ENCODE measurements at places on chromosomes 11 and 22.
A peak's percentile ranks its signal among the peaks of the same experiment; 100 is the strongest.

DNA sequence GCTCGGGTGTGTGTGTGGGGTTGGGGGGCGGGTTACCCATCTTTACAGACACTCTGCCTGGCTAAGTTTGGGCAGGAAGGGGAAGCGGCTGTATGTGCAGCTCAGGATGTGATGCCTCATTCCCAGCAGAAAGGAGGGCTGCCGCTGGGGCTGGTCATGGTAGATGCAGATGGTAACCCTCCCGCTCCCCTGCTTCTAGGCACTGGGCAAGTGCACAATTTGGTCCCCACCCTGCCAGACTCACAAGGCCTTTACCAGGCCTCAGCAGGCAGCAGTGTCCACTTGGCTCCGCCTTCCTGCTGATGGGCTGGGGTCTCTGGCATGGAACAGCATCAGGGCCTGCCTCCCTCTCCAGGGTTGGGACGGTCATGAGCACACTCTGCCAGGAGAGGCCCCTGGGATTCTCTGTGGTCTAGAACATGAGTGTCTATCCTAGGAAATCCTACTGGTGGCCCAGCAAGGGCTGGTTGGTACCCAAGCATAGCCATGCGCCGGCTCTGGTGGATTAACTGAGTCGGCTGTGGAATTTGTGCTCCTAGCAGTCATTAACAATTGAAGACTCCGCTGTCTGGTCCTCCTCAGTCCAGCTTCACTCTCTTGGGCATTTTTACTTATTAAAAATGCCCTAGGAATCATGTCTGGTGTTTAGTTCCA lies 4.2 kb downstream of the LMO1 start:
- DNase-seq, result no peak

DNA sequence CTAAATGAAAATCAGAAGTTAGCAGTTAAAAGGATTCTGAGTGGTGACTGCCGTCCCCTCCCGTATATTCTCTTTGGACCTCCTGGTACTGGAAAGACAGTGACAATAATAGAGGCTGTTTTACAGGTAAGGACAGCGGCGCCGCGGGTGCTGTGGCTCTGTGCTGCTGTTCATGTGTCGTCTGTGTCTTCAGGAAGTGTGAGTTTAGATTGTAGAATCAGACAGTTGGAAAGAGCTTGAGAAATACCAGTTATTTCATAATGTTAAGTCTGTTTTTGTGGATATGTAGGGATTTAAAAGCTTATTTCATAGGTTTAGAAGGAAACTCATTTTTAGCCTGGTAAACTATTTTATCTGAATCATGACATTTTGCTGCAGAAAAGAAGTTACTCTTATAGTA lies 27.4 kb upstream of the PANX2 start:
- no peak for DNase-seq

DNA sequence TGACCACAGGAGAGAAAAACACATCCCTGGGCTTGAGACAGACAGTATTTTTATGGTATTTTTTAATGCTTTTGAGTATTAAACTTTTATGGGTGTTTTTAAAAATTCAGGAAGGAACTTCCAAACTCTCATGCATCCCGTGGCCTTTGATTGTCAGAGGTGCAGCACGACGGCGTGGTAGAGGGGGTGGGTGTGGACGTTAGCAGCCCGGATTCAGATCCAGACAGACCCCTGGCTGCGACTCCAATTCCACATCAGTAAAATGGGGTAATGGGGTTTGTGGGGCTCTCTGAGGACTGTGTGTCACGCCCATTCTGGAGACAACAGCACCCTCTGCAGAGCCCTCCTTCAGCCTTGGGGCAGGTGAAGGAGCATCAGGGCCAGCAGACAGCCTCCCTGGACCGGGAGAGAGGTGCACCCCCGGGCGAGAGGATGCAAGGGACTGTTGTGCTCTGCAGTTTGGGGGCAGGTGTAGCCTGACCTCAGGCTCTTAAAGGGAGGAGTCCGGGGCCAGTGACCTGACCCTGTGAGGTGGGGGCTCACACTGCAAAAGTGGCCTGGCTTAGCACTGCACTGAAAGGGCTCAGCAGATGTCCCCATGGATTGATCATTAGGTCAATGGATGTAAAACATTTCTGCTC lies 1024.3 kb downstream of the TBC1D22A start:
- no peak for DNase-seq

GRCh38 chr11:110287537-110287936 lies 8.9 kb downstream of the RDX start:
- no peak for DNase-seq

DNA sequence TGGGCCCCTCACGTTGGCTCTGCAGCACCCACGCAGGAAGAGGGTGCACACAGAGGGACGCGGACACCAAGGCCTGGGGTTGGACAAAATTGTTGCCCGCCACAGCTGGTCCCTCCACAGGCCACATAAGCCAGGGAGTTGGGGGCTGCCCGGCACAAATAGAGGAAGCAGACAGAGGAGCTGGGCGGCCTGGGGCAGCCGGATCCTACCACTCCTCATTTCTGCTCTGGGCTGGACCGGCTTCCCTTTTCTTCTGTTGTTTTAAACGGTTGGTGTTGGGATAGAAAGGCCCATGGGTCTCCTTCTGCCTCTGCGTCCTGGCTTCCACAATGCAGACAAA lies 36.4 kb upstream of the LINC01488 start:
- DNase-seq, result no peak

- DNase-seq, result no peak
Observed at GRCh38 chr11:68959465-68960293, 21.1 kb downstream of the MRGPRD start.

- no peak for DNase-seq
Observed at GRCh38 chr11:128336203-128336602, 251.2 kb downstream of the ETS1 start.

DNA sequence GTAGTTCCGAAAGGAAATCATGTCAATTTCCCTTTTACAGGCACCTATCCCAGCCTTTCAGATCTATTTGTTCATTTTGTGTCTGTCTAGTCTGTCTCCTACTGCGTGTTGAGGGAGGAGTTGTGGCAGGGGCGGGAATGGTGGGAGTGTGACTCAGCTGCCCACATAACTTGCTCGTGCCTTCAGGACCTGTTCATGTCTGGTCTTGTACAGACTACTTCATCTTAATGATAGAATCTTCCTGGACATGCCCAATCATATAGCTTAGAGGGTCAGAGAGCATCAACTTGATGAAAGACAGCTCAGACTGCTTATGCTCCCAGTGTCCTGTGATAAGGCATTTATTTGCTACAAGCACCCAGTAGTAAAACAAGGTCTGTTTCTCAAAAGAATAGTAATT lies 61.0 kb upstream of the BIRC3 start:
- DNase-seq, result peak; percentile 64

- no peak for DNase-seq
Observed at GRCh38 chr11:9823439-9823838, 159.6 kb downstream of the SWAP70 start.

DNA sequence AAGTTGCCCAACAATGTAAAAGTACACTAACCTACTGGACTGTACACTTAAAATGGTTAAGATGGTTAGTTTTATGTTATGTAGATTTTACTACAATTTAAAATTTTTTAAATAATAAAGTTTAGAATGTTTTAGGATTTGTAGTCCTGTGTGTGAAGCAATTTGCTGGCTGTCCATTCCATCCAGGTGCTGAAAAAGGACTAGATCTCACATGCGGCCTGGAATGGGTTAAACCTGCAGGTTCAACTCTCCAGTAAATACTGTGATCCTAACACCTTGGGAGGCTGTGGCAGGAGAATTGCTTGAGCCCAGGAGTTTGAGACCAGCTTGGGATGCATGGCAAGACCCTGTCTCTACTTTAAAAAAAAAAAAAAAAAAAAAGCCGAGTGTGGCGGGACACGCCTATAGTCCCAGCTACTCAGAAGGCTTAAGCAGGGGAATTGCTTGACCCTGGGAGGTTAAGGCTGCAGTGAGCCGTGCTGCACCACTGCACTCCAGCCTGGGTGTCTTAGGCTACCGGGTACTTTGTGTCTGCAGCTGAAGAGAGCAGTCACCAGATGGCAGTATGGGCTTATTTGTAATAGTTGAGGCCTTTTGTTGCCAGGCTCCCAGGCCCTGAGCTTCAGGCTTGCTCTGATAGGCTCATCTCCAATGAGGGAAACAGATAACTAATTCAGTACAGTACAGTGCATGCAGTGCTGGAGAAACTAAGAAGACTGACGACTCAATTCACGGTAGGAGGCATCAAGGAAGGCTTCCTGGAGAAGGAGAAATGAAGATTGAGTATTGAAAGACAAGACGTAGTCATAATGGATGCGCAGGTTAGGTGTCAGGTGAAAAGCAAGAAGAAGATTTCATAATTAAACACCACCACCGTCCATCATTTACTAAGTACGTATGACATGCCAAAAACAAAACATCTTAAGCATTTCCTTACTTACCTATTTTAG lies 64.7 kb upstream of the ASPHD2 start:
- peak; percentile 3 for DNase-seq

- no peak for DNase-seq
Observed at GRCh38 chr11:115168229-115168671, 336.0 kb downstream of the CADM1 start.

DNA sequence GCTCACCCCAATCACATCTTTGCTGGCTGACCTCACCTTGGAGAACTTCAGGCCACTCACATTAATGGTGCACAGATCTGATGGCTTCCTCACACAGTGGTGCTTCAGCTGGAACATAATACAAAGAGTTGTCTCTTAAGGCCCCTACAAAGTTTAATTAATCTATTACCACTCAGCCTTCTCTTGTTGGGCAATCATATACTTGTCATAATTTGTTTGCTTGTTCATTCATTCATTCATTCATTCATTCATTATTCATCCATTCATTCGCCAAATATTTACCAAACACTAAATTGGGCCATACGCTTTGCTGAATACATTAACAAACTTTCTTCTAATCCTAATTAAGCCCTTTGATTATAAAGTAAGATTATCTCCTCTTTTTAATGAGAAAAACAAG lies 15.1 kb downstream of the XRRA1 start:
- DNase-seq, result no peak

DNA sequence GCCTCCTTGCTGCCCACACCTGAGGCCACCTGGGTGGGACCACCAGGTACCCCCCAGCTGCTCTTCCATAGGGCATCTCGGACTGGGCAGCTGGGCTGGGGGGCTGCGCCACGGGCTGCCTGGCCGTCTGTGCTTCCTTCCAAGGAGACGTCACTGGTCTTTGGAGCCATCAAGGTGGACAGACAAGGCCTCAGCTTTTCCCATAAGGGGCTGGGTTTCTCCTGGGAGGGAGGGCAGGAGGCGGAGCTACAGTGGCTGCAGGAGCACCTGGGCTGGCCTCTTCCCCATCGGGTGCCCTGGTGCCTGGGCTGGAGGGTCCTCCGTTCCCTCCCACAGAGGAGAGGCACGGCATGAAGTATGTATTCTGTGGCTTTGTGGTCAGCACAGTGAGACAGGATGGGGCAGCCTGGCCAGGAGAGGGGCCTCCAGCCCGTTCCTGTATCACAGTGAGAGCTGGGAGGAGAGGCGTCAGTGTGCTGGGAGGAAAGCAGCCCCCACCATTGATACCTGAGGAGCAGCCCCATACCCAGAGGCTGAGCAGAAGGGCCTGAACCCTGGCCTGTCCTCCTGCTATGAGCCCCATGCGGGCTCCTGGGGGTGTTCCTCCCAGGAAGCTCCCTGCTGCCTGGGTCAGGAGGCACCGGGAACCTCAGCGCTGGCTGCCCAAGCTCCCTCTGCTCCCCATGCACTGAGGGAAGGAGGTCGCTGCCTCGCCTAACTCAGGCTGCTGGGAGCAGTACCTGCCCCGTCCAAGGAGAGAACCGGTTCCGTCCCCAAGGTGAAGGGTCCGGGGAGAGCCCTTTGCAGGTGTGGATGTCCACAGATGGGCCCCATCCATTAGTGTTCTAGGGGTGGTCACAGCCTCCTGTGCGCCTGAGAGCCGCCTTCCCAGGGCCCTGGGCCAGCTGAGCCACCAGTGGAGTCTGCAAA lies 1075.0 kb downstream of the BRD1 start:
- DNase-seq, result no peak

DNA sequence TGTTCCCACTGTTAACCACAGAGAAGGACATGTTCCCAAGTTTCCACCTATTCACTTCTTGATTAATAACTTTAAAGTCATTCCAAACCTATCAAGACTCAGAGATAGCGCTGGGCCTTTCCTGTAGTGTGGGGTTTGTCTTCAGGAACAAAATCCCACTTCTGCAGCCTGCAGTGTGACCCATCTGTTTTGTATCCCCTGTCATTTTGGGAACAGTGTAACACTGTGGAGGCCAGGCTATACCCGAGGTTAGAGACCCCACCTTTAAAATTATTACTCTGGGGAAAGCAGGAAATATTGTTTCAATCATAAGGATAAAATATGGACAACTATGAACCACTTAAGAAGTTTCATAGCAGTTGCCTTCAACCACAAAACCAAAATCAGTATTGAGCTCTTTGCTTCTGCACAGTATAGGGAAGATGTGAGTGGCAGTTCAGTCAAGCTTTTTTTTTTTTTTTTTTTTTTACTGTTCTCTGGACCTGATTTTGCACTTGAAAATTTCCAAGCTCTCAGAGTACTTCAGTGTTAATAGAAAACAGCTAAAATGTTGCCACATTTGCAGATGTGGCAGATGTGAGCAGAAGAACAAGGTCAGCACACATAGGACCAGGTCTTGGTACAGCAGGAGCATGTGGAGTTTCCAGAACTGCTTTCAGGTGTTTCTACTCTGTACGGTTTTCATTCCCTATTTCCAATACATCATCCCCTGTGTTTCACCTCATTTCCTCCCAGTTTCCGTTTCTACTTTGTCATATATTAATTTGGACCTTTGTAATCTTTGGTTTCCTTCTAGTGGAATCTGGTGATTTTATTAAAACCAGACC lies 121.5 kb downstream of the MAML2 start:
- DNase-seq, result no peak

- DNase-seq, result peak; percentile 28
Observed at GRCh38 chr22:50209893-50210292, 9.1 kb downstream of the SELENOO start.

- DNase-seq, result no peak
Observed at GRCh38 chr11:44562845-44563460, 2.5 kb upstream of the CD82 start.

- DNase-seq, result no peak
Observed at GRCh38 chr22:42608823-42609361, 5.8 kb downstream of the POLDIP3 start.

GRCh38 chr11:1006762-1007161 lies 29.8 kb downstream of the MUC6 start:
- no peak for DNase-seq

DNA sequence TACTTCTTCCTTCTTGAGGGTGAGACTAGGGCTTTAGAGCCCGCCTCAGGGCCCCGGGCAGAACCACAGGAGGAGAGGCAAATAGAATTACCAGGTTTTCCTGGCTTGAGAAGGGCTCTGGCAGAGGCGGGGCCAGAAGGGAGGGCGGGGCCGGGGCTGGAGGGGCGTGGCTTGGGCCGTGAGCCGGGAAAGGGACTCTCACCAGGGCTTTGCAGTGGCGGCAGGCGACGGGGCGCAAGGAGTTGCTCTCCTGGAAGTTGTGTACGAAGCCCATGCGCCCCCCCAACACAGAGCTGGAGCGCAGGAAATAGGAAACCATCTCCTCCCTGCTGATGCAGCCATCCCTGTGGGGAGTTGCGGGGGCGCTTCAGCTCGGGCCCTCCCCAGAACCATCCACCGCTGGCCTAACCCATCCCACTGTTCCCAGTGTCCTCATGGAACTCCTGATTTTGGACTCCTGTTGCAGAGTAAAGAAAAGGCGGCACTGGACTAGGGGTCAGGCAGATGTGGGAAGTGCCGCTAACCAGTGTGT lies 6.9 kb upstream of the NRXN2 start:
- no peak for DNase-seq
